ENCODE measurements at places on chromosomes 1 and 21.

DNA sequence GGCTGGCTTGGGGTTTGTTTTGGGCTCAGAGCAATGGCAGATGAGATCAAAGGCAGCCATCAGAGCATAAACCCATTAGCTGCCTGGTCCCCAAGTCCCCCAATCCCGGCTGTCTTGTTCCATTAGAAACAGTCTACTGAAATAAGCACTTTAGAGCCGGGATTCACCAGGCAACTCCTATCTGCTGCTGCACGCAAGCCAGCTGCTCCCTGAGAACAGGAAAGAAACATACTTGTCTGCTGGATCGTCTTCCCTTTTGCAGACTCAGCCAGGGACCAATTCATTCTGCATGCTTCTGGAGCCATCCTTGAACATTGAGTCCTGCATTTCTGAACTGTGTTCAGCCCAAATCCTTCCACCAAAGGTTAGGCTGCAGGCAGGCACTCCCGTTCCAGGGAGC, 21.8 kb downstream of the RXRG start:
- no peak for DNase-seq

- no peak for DNase-seq
Measured at GRCh38 chr1:54623216-54624007, at the start of gene FAM151A. TSS of gene FAM151A (minus strand) at chr1:54623525. CDS start at chr1:54623395, 130 bp downstream.

DNA sequence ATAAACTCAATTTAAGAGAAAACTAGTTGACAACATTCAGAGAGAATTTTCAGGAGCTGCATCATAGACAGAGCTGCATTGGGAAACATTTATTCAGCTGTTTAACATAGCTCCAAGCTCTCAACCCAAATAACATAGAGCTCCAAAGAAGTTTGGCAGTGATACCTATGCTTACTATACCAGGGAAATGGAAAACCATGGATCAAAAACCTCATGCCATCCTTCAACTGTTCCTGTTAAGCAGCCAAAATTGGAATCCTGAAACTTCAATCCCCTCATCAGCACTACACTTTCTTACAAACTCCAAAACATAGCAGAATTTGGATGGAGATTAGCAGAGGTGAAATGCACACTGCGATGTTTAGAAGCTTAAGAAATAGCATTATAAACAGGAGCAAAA, 164.4 kb downstream of the USH2A start:
- DNase-seq: no peak

DNA sequence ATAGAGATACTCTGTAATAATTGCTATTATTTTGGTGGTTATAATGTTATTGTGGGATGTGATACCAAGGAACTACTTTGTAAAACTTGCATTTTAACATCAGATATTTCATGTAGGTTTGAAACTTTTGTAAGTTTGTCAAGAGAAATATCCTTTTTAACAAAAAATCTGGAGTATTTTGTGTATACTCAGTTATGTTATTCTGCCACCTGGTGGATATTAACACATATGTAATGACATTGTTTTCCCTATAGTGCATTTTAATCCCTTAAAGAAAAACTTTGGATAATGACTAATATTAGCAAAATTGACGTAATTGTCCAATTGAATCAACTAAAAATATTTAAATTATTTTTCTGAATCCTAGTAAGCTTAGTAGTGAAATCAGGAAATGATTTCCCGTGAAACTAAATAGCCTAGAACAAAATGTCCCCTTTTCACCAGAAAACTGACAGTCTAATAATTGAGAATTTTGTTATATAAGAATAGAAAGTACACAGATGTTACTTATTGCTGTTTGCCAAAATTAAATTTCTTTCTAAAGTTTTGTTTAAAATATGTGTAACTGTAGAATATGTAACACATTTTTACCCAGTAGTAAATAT, 39.6 kb downstream of the KCTD3 start:
- no peak for DNase-seq

DNA sequence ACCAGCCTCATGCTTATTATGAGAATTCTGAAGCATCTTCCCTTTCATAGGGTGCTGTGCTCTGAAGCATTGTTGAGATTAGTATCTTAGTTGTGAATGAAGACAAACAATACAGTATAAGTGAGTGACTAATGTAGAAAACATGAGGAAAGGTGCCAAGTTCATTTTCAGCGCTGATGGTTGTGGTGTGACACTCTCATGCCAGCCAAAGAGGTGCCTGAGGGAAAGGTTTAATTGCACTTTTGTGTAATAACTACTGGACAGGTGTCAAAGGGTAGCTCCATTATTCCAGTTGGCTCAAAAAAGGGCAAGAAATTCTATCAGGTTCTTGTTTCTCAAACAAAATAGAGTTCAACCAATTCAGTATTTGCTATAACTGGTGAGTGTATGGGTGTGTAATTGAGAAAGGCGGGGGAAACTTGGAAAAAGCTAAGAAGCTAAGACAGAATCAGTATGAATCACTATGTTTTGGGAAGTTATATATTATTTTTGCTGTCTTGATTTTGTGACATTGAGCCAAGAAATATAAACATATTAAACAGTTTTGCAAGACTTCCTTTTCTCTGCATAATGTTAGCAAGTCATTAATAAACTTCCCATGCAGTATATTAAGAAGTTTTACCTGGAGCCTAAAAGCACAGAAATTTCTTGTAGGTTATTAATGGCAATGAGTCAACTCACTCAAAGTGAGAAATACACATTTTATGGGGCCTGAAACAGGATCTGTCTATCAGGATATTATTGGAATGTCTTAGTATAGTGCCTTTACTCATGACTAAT, 31.8 kb downstream of the KCNK2 start:
- no peak for DNase-seq

GRCh38 chr1:61711969-61712368, 13.0 kb downstream of the TM2D1 start:
- no peak for DNase-seq
